Gastroesophageal sphincter (tissue), 4 donors: ENCODE measurements at places on chromosomes 7 and 10. TPM values are rescaled to one million over a fixed set of nuclear protein-coding genes. Genes with fewer than 3 reads are reported as not detected.
A peak's percentile ranks its signal among the peaks of the same experiment; 100 is the strongest.

- no peak for ATAC-seq
Observed at GRCh38 chr7:19932549-19933249, 159.3 kb upstream of the TMEM196 start.

DNA sequence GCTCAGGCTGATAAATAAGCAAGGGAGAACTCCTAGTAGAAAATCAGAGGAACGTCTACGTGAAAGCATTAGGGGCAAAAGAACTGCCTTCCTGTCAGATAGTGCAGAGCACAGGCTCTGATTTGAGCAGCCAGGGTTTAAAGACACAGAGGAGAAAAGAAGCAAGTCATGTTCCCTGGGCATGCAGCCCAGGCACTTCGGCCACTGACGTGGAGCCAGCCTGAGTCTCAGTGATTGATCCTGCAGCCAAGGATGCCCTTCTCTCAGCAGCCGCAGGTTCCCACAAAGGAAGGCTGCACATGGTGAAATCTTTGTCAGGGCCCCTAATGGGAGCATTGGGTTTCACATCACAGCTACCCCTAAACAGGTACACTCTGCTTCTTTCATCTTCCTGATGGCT lies 161.7 kb upstream of the HPS1 start:
- ATAC-seq: no peak

DNA sequence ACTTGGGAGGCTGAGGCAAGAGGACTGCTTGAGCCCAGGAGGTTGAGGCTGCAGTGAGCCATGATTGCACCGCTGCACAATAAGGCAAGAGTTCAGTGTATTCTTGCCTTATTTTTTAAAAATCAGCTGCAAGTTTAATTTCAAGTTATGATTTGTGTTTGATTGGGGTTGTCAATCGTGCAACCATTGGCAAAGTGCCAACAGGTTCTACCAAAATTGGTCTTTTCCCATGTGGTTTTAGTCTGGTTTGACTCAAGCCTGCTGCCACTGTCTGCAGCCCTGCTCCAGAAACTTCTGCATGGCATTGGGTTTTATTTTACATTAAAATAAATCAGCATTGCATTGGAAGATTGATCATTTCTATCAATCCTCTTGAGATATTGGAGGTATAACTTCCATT lies 72.7 kb downstream of the PTPRE start:
- no peak for ATAC-seq

GRCh38 chr7:19397911-19398310 lies 252.7 kb upstream of the FERD3L start:
- no peak for ATAC-seq

DNA sequence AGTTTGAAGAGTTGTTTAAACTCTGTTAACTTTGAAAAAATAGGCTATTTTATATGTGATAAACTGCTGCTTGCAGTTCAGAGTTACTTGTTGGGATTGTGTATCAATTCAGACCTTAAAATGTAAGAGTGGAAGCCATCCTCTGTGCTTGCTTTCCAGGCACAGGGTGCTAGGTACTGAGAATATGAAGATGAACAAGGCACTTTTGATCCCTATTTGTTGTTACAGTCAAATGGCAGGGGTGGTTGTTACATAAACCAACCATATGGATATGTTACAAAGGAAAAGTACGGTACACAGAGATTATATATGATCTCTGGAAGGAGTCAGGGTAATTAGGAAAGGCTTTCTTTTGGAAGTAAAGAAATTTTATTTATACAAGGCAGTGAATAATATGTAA lies 63.8 kb downstream of the REEP3 start:
- no peak for ATAC-seq

DNA sequence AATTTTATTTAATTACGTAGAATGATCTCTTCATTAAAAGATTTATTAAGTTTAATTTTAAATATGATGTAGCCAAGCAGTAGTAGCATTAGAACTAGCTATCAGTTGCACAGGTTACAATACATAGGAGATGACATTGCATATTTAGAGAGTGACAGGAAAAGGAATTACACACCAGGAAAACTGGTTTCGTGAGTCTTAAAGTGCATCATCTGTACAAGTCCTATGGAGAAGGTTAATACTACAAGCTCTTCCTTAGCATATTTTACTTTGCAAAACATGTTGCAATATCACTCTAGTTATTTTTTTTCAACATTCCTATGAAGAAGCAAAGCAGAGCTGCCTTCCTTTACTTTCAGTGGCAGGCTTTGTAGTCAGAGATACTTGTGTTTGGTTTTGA lies 20.2 kb upstream of the SEM1 start:
- ATAC-seq: no peak

GRCh38 chr10:73456187-73456890 lies 23.0 kb upstream of the MSS51 start:
- no peak for ATAC-seq

- no peak for ATAC-seq
Observed at GRCh38 chr7:108614896-108615295, 45.2 kb downstream of the DNAJB9 start.

DNA sequence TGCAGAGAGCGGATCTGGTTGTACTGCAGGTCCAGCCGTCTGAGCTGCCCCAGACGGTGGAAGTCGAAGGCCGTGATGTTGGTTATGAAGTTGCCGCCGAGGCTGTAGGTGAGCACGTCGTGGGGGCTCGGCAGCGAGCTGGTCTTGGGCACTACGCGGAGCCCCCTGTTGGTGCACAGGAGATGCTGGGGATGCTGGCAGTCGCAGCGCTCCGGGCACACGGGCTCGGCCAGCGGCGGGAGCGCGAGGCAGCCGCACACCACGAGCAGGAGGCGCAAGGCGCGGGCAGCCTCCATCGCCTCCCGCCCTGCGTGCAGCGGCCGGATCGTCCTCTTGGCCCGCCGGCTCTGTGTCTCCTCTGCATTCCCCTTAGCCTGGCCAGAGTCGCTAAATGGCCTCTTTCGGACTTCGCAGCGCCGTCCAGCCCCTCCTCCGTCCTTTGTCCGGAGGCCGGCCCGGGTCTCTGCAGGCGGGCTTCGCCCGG lies 337 bp downstream of the TRIL start:
- peak; percentile 16 for ATAC-seq

GRCh38 chr10:114876602-114877300 lies 55.2 kb downstream of the FHIP2A start:
- ATAC-seq: peak; percentile 65

DNA sequence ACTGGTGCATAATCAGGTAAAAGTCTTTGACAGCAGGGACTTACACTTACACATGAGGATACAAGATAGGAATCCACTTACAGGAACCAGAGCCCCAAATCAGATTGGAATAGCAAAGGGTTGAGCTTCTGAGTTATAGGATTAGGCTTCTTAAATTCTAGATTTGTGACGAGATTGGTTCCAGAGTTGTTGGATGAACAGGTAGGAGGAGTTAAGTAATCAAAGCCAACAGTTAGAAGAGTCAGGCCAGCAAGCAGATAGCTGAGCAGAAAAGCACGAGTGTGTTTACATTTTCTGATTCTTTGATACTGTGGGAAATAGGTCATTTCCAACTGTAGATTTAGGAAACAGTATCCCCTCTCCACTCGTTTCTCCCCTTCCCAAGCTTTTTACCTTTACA lies 167.0 kb downstream of the MDFIC start:
- no peak for ATAC-seq

- ATAC-seq: peak; percentile 29
Observed at GRCh38 chr7:28847176-28847575, 111.0 kb downstream of the TRIL start.

- ATAC-seq: no peak
Observed at GRCh38 chr7:157499121-157499834, 162.5 kb downstream of the DNAJB6 start.

GRCh38 chr7:41222746-41223145 lies 480.1 kb downstream of the INHBA start:
- ATAC-seq: no peak

DNA sequence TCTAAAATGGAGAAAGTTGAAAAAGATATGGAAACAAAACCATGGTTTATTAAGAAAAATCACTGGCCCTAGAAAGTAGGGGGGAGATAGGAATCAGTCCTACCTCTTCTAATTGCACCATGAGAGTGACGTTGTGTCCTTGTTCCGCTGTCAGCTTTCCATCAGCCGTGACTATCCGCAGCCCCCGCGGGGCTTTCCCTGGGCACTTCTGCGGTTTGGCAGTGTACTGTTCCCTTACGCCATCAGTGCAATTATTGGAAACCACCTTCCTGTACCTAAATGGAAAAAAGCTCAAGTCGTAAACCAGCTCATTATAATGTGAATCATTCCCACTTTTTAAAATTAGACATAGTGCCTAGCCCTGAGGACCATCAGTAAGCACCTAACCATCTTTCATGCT lies 512.2 kb downstream of the SORCS1 start:
- no peak for ATAC-seq

DNA sequence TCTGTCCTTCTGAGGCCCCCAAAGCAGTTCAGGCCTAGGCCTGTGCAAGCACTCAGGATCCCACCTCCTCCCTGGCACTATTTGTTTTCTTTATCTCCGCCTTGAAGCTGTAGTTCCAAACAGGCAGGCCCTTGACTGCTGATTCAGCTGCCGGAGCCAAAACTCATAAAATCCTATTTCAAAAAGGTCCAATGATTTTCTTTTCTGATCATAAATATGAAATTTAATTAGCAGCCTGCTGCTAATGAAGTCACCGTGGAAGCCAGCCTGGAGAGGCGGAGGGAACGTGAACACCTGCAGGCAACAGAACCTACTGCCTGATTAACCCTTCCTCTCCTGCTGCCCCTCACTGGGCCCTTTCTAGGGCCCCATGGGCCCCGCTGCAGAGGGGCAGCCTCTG lies 60.1 kb downstream of the CARD11 start:
- ATAC-seq: no peak

DNA sequence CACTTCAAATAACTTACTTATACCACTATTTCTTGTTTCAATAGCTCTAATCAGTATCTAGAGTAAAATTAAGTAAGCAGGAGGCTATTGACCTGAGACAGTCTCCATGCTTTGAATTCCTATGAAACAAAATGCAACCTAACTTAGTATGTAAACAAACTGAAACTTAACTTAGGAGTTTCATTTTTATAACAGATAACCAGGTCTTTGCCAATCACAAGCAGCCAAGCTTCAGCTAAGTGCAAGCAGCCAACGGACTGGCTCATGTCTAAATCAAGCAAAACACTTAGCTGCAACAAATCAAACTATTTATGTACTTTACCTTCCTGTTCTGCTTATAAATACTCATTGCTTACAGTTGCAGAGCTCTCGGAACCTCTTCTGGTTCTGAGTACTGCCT lies 4.4 kb upstream of the GSTK1 start:
- ATAC-seq: no peak

- no peak for ATAC-seq
Observed at GRCh38 chr7:42448901-42449300, 211.9 kb upstream of the GLI3 start.

GRCh38 chr7:94374721-94375566 lies 19.8 kb upstream of the COL1A2 start:
- ATAC-seq: peak; percentile 89

- ATAC-seq: no peak
Observed at GRCh38 chr7:19982841-19983835, 209.7 kb upstream of the TMEM196 start.

- ATAC-seq: no peak
Observed at GRCh38 chr7:44324481-44325200, 753 bp downstream of the CAMK2B start.

DNA sequence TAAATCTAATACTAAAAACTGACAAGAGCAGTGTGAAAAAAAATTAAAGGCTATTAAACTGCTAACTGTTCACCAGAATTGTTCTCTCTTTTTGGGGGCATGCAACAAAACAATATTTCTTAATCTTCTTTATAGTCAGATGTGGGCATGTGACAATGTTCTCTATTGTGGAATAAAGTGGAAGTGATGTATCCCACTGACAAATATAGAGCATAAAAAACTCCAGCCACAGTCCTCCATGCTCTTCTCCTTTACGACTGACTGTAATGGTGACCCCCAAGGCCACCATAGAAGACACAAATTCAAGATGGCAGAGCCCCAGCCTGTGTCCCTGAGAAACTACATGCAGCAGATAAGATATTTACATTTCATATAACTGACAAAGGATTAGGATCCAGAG lies 11.6 kb upstream of the CCDC6 start:
- ATAC-seq: no peak

- no peak for ATAC-seq
Observed at GRCh38 chr10:21464134-21464533, 61.3 kb downstream of the SKIDA1 start.

DNA sequence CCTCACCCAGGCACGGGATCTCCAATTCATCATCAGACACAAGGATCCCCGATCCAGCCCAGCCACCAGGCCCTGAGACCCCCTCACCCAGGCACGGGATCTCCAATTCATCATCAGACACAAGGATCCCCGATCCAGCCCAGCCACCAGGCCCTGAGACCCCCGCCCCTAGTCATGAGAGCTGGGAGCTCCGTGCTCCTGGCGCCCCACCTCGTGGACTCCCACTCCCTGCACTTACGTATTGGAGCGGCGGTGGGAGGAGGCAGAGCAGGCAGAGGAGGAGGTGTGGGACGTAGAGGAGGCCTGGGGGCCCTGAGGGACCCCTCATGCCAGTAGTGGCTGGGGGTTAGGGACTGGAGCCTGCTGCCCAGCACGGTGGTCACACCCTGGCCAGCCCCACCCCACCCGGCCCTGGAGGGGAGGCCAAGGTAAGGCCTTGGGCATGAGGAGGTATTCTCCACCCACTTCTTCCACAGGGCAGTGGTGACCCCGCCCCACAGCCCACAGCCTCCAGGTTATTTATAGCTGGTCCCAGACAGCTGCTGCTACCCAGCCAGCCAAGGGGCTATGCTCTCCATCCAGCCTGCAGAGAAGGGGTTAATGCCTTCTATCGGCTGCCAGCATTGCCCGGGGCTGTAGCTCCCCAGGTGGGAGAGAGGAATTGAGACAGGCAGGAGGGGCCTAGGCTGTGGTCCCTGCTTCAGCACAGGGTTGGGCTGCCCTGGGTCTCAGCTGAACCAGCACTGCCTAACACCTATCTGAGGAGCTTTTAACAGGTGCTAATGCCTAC lies 17.6 kb upstream of the CRHR2 start:
- no peak for ATAC-seq

Gene PHYHIPL
- total RNA-seq: 1.1 TPM

Gene PON3
- 2.3 TPM for total RNA-seq

Gene CARD11
- 0.27 TPM for total RNA-seq

Gene HYAL4
- total RNA-seq: not detected
